ENCODE measurements at places on chromosomes 4 and X.
A peak's percentile ranks its signal among the peaks of the same experiment; 100 is the strongest.

DNA sequence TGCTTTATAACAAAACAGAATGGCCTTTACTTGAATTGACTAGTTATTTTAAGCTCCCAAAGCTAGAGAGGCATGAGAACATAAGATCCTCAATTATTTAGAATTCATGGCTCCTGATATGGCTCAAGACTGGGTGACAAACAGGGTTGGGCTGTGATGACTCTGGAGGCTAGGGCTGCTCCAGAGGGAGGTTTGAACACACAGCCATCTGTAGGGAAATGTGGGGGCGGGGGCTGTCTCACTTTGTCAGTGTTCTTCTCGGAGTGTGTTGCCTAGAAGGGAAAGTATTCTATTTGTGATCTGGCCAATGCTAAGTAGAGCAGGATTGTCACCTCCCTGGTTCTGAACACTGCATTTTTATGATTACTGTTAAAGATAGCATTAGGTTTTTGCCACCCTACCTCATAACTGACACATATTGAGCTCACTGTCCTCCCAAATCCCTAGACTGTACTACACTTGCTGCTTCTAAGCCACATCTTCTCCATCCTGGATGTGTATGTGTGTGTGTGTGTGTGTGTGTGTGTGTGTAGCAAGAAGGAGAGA, 45.9 kb downstream of the VSIG4 start:
- DNase-seq = no peak

- peak; percentile 88 for DNase-seq
Measured at GRCh38 chr4:38667085-38667893, 3.3 kb downstream of the KLF3 start.

GRCh38 chrX:96361844-96362243, 322.8 kb upstream of the DIAPH2 start:
- no peak for DNase-seq

GRCh38 chr4:84778041-84778440, 188.4 kb downstream of the WDFY3 start:
- DNase-seq = no peak

- DNase-seq = no peak
Measured at GRCh38 chrX:19172741-19173140, 50.5 kb upstream of the ADGRG2 start.

DNA sequence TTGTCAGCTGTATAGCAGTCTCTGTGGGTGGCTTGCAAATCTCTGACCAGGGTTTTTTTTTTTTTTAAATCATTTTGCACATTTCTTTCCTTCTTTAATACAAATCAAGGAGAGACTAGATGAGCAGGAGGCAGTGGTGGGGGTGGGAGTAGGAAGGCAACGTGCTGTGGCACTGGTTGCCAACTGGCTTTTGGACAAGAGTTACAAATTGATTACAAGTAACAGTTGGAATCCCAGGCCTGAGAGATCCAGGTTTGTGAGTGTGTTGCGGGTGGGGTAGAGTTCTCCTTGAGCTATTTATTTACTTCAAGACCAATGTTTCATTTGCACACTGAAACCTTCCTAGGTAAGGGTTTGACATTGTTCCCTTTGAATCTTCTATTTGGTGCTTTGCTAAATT, 325.3 kb downstream of the AFF2 start:
- no peak for DNase-seq

GRCh38 chr4:173410079-173410478, 11.2 kb upstream of the SCRG1 start:
- no peak for DNase-seq

GRCh38 chrX:50484662-50485061, 14.0 kb upstream of the DGKK start:
- no peak for DNase-seq

DNA sequence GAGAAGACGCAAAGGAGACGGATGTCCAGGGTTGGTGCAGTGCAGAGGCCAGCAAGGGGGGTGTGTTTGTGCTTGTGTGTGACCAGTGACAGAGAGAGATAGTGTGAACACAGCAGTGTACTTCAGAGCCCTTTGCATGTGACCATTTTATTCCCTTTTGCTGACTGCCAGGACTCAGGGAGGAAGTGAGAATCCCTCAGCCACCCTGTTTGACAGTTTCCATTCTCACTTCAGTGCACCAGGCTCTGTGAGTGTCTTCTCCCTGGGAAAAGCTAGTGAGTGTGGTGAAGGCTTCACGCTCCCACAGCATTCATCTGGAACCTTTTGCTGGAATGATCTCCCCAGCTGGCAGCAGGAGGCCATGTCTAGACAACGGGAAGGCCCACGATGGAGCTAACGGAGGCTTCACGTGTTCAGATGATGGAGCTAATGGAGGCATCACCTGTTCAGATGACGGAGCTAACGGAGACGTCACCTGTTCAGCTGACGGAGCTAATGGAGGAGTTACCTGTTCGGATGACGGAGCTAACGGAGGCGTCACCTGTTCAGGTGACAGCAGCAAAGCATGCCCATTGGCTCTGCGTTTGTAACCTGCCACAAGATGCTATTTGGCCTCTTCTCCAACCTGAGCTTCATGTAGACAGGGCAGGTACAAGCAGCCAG, 195.4 kb downstream of the AFAP1 start:
- no peak for DNase-seq

- DNase-seq = no peak
Measured at GRCh38 chr4:76377481-76377901, 43.5 kb downstream of the CCDC158 start.

DNA sequence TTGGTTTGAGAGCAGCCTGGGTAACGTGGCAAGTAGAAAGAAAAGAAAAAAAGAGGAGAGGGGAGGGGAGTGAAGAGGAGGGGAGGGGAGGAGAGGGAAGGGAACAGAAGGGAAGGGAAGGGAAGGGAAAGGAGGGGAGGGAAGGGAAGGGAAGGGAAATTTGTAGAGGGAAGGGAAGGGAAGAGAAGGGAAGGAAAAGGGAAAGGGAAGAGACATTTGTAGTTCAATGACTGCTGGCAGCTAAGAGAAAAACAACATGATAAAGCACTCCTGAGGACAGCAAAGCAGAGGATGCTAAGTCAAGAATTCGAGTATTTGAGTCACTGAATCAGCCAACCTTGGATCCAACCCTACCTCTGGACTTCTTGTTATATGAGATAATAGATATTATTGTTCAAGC, 38.2 kb upstream of the BMP2K start:
- no peak for DNase-seq

DNA sequence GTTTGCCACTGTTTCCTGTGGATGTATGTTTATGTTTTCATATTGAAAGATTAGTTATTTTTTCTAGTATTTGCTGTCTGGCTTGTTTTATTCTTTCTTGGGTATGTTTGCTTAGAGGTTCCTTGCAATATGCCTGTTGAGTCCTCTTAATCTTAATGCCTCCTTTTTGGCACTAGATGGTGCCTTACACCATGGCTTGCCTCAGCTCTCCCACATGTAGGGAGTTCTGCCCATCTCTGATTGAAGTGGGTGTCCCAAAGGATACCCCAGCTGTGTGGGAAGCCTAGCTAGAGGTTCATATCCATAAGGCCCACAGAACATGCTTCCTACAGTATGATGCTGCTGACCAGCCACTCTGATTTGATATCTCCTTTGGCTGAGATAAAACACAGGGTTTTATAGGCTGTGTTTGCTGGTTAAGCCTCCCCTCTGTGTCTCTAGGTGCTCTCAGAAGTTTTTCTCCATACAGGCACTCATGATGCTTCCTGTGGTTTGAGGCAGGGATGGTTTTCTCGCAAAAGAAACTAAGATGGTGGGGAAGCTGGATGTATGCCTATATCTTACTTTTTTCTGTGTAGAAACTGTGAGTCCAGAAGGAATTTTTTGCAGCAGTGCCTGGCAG, 162.4 kb downstream of the ASB9 start:
- no peak for DNase-seq

DNA sequence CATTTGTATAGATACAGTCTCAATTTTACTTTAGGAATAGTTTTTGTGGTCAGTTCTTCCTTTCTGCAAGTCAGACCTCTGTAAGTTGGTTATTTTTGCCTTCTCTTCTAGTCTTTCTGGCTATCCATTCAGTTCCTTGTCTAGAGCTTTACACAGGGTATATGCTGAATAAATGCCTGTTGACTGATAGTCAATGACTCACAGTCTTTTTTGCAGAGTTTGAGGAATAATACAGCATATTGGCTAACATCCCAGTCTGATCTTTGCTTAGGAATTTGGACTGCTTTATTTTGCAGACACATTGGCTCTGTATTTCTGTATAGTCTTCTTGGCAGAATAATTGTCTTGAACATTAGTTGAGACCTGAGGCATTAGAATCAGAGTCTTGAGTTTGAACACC, 132.4 kb downstream of the MAGEC1 start:
- no peak for DNase-seq

DNA sequence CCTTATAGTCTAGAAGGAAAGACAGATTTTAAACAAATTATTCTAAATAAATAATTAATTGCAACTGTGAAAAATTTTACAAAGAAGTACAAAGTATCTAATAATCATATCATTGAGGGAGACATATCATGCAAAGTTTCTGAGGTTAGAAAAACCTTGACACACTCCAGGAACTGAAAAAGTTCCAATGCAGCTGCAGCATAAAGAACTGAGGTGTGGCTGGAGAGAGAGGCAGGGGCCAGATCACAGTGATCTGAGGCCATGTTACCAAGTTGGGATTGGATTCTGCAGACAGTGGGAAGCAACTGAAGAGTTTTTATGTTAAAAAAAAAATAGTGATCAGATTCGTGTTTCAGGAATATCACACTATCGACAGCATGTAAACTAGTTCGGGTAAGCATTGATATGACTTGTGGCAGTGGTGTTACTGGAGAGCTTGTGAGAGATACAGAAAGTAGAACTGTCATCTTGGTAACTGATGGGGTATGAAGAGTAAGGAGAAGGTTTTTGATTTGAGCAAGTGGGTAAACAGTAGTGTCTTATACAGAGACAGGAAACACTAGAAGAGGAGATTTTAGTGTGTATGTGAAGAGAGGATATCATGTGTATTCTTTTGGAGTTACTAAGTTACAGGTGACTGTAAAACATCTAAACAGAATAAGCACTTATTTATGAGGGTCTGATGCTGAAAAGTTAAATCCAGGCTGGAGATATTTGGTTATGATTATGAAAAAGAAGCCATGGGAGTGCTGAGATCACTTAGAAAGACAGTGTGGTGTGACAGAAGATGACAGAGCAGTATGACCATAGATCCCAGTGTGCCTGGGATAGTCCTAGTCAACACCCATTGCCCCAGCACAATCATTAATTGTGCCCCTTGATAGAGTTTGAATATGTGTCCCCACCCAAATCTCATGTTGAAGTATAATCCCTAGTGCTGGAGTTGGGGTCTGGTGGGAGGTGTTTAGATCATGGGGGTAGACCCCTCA, 15.6 kb upstream of the SPRY1 start:
- no peak for DNase-seq

Data from COR-L47 (cell line).